ENCODE measurements at places on chromosomes 12 and 14.
A peak's percentile ranks its signal among the peaks of the same experiment; 100 is the strongest.

DNA sequence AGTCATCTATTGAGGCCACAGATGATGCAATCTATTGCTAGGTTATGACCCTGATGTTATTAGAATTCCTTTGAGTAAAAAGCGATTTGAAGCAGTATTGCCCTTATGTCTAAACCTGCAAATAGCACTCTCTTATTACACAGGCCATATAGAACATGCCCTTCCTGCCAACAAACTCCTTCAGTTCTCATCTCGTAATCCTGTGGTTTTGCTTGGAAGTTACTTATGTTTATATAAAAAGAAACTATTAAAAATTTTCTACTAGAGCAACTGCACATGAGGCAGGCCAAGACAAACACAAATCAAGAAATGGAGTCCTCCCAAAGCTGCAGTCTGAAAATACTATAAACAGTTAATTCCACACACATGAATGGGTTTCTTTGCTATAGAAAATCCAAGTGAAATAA is 1200.2 kb downstream of the LRFN5 start:
- DNase-seq = no peak

DNA sequence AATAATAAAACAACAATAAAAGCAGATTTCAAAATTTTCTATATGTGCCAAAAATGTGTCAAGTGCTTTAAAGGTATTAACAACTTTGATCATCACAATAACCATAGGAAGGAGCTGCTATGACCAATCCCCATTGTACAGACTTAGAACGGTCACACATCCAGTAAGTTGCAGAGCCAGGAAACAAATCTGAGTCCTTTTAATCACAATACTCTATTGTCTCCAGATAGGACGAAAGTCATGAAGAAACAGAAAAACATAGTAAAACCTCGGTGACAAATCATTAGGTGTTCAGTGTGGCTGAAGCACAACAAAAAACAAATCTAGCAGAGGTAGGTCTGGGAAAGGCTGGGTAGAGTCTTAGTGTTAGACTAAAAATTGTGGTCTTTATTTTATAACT is 178.8 kb downstream of the GRIP1 start:
- no peak for DNase-seq

DNA sequence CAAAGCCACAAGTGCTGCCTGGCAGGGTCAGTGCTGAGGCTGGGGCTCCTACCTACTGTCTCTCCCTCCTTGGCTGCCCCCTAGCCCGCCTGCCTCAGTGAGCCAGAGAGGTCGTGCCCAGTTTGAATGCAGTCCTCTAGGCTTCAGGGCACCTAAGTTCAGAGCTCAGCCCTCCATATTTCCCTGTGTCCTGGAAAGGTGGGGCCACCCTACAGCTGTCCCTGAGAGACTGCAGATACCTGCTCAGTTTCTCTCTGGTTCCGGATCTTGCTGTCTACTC is 142.6 kb downstream of the CALM1 start:
- no peak for DNase-seq

DNA sequence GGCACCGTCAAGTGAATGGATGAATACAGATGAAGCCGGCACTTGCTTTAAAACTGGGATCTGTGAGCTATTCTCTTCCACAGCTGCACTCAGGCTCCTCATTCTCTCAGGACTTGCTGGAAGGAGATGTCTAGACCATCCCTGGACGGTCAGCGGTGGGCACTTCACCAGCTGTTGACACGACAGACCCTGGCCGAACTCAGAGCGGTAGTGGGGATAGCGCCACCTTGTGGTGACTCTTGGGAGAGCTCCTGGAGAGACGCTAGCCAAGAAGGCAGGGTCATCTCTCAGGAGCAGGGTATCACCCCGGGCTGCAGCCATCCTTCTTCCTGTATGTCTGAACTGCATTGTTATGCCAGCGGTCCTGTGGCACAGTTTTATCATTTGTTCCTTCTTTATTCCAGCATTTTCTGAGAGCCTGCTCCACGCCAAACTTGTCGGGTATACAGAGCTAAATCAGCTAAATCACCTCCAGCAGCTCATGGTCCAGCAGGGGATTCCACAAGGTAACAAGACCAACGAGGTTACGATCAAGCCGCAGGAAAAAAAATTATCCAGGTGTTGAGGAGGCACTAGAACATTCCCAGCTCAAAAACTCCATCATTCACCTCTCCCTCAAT is 10.0 kb downstream of the WNT1 start:
- DNase-seq = no peak

DNA sequence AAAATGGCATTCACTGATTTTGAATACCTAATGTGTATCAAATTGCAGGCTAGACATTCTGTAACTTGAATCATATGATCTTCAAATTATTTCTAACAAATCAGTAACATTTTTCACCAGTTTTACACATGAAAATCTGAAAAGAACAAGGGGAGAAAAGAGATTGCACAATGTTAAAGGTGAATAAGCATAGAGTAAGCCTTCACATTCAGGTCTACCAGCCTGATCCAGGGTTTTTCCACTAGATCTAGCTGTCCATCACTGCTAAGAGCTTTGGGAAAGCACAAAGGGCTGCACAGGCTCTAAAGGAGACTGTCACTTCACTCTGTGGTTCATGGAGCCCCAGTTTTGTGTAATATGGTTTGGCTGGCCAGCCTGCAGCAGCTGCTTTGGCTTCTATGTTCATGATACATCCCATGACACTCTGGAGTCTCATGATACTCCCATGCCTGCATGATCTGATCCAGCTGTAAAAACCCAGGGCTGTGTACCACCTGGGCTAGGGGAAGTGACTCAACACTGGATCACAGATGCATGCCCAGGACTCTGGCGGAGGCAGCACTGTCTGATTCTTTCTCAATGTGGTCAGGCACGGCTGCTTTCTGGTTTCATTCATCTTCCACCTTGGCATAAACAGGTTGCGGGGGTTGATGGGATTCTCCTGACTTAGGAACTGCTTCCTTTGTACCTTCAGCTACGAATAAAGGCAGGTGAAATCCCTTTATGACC is 859.7 kb downstream of the GALC start:
- no peak for DNase-seq

DNA sequence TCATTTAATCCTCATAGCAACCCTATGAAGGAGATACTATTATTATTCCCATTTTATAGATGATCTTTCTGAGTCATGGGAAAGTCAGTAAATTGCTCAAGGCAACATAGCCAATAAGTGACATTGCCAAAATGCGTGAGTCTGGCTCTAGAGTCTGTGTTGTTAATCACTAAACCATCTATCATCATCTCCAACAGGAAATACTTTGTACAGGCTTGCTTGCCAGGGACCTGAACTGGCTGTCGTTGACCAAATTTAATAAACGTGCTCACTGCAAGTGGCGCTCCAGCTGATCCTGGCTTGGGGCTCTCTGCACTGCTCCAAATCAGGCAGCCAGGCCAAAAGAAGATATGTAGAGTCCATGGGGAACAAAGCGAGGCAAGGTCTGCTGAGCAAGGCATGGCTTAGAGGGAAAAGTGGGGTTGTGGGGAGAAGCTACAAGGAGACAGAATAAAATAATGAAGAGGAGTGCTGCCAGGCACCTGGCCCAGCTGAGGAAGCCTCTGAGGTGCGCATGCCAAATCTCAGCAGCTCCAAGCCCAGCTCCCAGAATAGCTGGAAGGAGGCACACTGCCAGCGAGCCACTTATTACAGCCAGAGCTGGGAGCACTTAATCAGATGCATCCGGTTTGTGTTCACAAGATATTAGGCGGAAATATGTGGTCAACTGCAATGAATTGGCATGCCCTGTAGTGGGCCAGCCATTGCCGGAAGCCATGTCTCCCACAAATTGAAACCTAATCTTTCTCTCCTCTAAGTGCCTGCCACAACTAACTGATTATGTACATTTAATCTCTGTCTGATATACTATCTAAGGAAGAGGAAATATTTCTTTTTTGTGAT is 43.3 kb upstream of the PTPRO start:
- DNase-seq = peak; percentile 97

GRCh38 chr14:30349520-30349919 is 209.4 kb upstream of the G2E3 start:
- no peak for DNase-seq

- DNase-seq = no peak
These were observed 14.2 kb downstream of the CEP128 start for GRCh38 chr14:80927083-80927989.

Data from NCI-H1105 (cell line).